ENCODE measurements at places on chromosomes 2 and 18. TPM values are rescaled to one million over a fixed set of nuclear protein-coding genes. Genes with fewer than 3 reads are reported as not detected.

The PARD6G gene
- polyA plus RNA-seq: 30.7 TPM

GRCh38 chr2:7270011-7270431 lies 352.8 kb downstream of the RNF144A start:
- no peak for DNase-seq

The DCDC2C gene
- 0.72 TPM for polyA plus RNA-seq

The COL4A3 gene
- polyA plus RNA-seq: 44.5 TPM

The RGPD5 gene
- 2.5 TPM for polyA plus RNA-seq

The CDKL4 gene
- 1.2 TPM for polyA plus RNA-seq

GRCh38 chr2:163731735-163732134 lies 4.1 kb downstream of the FIGN start:
- DNase-seq: no peak

GRCh38 chr2:57510704-57511103 lies 535.9 kb upstream of the VRK2 start:
- no peak for DNase-seq

The PLB1 gene
- polyA plus RNA-seq: 3.9 TPM

- no peak for DNase-seq
Observed at GRCh38 chr18:4024702-4025101, 430.4 kb downstream of the DLGAP1 start.

The CCDC150 gene
- polyA plus RNA-seq: 21.9 TPM

The SELENOI gene
- polyA plus RNA-seq: 11.5 TPM

DNA sequence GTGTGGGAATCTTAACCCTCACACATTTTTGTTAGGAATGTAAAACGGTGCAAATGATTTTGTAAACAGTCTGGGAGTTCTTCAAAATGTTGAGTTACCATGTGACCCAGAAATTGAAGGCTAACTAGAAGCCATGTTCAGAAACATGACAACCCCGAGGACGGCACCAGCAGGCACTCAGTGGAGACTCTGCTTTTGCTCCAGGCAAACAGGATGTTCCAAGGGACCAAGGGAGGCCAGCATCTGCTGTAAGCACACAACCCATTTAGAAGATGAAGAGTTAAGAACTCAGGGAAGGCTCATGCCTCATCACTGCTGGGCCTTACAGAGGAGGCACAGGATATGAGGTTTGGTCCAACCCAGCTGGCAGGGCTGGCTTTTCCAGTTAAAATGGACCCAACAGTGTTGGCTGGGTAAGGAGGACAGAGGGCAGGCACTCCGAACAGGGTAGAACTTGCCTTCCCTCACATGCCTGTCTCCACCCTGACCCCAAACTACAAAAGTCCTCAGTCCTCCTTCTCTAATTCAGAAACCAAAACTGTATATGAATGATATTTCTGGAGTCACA lies 23.6 kb downstream of the PARD6G start:
- no peak for DNase-seq

The SLC4A5 gene
- 2.2 TPM for polyA plus RNA-seq

The NPHP1 gene
- 16.8 TPM for polyA plus RNA-seq

- DNase-seq: no peak
Observed at GRCh38 chr2:121021685-121022084, 263.3 kb downstream of the TFCP2L1 start.

GRCh38 chr18:36187826-36188721 lies 777 bp downstream of the MOCOS start:
- no peak for DNase-seq

The CRYGC gene
- not detected for polyA plus RNA-seq

DNA sequence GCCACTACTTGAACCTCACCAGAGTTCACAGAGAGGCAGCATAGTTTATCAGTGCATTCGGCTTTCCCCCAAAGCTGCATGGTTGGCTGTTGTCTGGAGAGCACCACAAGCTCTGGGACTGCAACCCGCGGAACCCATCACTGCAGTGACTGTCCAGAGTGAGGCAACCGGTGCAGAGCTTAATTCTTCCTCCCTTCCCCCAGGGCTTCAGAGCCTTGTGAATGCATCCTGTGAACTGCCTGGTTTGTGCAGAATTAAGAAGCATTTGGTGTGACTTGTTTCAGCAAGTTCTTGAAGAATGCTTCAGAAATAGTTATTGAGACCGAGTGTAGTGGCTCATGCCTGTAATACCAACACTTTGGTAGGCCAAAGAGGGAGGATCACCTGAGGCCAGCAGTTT lies 99.2 kb upstream of the FOSL2 start:
- DNase-seq: no peak

DNA sequence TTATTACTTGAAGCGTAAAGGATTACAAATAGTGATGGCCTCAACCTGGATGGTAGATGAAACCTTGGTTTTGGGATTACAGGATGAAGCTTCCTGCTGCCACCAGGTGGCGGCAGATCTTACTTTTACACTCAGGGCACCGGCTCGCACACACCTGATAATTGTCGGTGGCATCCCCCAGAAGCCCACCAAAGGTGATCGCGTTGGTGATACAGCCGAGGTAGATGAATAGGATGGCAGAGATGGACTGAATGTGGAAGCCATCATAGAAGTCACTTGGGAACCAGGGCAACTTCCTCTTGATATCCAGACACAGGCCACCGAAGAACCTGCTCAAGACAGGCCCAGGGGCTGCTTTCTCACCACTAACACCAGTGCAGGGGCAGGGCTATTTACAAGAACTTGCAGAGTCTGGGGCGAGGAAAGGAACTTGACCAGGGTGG lies 51.8 kb downstream of the MTHFD2 start:
- DNase-seq: peak; percentile 21

DNA sequence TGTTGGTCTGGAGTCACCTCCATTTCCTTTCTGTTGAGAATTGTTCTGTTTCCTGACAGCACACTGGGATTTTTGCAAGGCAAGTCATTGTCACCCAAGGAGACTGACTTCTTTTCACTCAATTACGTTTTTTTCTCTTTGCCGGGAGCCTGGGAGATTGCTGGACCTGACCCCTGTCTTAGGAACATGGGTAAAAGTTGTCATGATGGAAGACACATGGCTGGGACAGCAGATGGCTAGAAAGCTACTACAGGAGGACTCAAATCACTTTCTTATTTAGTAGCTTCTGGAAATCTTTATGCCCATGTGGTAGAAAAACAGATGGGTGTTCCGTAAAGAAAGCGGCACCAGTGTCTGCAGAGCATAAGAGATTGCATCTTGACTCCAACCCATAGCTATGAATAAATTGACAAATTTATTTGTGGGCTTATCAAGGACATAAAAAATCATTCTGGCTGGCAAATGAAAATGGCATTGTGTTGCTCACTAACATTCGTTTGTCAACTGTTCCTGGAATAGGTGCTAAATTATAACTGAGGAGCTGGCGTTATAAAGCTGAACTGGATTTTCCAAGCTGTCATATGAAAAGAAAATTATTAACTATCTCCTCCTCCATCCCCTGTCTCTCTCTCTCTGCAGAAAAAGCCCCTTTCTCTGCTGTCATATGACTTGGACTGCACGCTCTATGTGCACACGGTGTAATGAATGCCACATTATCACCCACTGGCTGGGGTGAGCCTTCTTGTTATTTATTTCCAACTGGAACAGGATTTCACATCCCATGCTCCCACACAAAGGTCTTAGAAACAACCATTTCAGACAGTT lies 159.8 kb downstream of the SH3RF3 start:
- no peak for DNase-seq

The SLC40A1 gene
- 103 TPM for polyA plus RNA-seq

GRCh38 chr2:41695198-41696113 lies 352.4 kb upstream of the PKDCC start:
- DNase-seq: no peak

The ANAPC1 gene
- 29.3 TPM for polyA plus RNA-seq

DNA sequence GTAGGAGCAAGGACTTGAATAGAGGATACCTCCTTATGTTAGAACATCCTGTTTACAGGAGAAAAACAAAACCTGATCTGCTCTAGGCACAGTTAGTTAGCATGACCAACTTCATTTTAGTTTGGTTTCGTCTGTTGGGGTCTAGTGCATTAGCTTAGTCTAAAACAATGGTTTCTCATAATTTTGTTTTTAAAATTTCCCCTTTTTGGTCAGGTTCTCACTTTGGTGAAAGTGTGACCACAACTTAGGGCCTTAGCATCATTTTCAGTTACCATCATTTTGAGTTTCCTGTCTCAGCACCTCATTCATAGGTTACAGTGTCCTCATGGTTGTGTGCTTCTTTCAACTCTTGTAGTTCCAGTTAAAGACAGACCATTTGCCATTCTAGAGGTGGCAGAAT lies 1277.0 kb upstream of the SLC39A10 start:
- no peak for DNase-seq

DNA sequence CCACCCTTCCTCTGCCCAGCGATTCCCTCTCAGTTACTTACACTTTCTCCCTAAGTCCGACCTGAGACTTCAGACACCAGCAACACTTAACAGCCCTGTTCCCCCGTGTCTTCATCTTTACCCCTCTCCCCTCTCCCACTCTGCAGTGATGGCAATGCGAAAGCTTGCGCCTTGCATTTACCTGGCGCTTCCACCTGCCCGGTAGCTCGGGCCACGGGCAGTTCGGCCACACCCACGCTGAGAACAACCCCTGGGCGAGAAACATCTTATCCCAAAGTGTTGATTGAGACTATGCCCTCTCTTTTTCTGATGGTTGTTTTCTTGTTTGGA lies 558 bp downstream of the DNAJC10 start:
- peak; percentile 2 for DNase-seq

- no peak for DNase-seq
Observed at GRCh38 chr2:23448906-23449305, 63.9 kb downstream of the KLHL29 start.

The MYL1 gene
- polyA plus RNA-seq: not detected

- DNase-seq: no peak
Observed at GRCh38 chr2:96625571-96626552, 12.2 kb downstream of the KANSL3 start.

- no peak for DNase-seq
Observed at GRCh38 chr2:42585779-42586178, 17.3 kb downstream of the MTA3 start.

DNA sequence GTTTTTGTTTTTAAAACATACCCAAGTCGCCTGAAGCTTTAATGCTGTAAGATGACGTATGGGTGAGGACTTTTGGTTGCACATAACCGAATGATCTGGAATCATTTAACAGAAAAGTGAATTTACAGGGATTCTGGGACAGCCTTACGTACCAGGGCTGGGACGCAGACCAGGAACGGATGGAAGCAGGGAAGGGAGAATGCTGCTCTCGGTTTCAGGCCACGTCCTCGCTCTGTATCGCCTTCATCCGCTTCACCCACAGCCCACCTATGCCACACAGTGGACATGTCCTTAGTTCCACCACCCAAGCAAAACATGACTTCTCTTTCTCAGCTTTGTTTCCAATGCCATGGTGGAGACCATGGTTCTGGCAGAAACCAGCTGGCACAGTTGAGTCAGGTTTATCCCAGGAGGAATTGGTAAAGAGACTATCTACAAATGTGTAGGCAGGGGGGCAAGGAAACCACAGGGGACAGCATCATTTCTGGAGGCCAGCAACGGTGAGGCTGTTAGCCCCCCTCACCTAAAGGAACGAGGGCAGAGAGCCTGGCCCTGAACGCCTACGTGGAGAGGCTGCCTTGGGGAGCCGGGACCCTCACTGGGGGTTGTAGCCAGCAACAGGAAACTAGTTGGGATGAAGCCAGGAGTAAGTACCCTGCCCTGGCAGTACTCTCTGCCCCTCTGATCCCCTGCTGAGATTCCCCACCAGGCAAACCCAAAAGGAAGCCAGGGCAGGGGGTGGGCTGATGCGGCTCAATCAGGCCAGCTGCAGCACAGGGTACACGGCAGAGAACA lies 132.5 kb downstream of the NDUFA10 start:
- DNase-seq: no peak

GRCh38 chr2:189673661-189674373 lies 653 bp upstream of the ANKAR start:
- no peak for DNase-seq

GRCh38 chr2:241038374-241039180 lies 40.2 kb downstream of the SNED1 start:
- no peak for DNase-seq

GRCh38 chr2:225282858-225283710 lies 116.4 kb upstream of the NYAP2 start:
- no peak for DNase-seq

DNA sequence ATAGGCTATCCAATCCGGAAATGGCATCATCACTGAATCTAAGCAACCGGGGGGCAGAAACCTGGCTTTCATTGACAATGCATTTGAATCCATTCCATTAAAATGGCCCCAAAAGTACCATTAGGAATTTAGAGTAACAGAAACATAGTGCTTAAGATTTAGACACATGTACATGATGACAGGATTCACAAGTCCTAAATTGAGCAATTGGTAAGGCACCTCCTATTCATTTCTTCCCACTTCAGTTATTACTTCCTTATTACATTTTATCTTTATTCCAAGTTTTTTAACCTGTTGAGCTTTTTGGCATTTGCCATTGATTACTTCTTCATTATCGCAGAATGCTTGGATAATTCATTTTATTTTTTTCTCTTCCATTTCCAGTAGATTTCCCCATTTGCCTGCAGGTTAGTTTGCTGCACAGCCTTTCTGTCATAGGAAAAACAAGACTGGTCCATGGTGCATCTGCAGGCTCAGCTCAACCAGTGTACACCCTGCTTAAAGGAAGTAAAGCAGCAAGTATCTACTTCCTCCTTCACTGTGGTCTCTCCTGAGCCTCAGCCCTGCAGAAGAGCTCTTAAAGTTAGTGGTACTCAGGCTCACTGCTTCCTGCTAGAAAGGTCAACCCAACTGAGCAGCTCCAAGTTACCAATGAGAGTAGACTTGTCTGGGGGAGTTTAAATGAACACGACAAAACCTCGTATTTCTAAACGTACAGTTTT lies 89.2 kb downstream of the DOCK10 start:
- DNase-seq: no peak

GRCh38 chr2:33958591-33958990 lies 359.5 kb upstream of the FAM98A start:
- peak; percentile 18 for DNase-seq

The RNF152 gene
- 11.8 TPM for polyA plus RNA-seq

GRCh38 chr2:44836174-44836573 lies 105.3 kb upstream of the SIX3 start:
- DNase-seq: no peak

- no peak for DNase-seq
Observed at GRCh38 chr2:106288873-106289272, 94.8 kb upstream of the UXS1 start.
